ENCODE measurements at places on chromosomes 7 and 10.

- DNase-seq: no peak
Observed at GRCh38 chr7:74082770-74083116, 861 bp upstream of the LIMK1 start.

GRCh38 chr7:132575419-132575981 is 770 bp downstream of the PLXNA4 start:
- no peak for DNase-seq

GRCh38 chr10:133140417-133141143 is 19.4 kb upstream of the KNDC1 start:
- no peak for DNase-seq

DNA sequence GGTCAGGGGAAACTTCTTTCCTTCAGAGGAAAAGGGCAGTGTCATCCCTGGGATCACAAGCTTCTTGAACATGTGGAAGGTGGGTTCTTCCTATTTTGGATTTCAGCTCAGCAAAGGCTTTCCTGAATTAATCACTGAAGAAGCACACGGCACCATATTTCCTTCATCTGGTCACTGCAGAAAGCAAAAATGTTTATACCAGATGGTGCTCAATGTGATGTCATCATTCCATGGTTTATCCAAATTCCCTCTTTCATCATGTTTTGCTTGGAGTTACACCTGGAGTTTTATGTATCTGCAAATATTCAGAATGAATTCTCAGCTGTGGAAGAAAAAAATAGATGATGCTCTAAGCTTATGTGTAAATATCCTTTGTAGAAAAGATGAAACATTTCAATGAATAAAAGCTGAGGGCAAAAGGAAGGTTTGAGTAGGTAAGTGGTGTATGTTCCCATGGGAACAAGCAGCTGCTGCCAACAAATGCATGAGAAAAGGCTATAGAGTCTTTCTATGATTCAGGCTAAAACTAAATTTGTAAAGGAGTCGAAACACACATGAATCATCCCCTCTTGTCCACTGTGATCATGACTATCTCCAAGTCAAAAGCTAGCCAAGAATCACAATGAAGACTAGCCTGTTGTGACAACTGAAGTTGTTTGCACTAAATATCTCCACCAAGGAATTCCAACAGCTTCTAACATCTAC is 26.9 kb upstream of the BPGM start:
- peak; percentile 21 for DNase-seq

GRCh38 chr7:39617005-39617404 is 6.4 kb upstream of the RALA start:
- no peak for DNase-seq

DNA sequence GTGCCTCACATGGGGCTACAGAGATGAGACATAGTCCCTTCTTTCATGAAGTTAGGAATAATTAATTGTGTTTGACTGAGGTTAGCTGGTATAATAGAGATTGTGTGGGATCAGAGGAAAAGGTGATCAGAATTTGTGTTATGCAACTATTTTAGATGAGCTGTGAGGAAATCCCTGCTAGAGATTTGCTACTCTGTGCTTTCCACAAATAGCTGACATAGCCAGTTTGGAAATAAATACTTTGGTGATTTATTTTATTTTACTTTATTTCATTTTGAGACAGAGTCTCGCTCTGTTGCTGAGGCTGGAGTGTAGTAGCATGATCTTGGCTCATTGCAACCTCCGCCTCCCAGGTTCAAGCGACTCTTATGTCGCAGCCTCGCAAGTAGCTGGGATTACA is 32.3 kb downstream of the ST7 start:
- DNase-seq: no peak
